NCI-H446 treated with DMSO at 0.1 percent for 48 hours (cell line): ENCODE measurements at places on chromosomes 5 and 9.

DNA sequence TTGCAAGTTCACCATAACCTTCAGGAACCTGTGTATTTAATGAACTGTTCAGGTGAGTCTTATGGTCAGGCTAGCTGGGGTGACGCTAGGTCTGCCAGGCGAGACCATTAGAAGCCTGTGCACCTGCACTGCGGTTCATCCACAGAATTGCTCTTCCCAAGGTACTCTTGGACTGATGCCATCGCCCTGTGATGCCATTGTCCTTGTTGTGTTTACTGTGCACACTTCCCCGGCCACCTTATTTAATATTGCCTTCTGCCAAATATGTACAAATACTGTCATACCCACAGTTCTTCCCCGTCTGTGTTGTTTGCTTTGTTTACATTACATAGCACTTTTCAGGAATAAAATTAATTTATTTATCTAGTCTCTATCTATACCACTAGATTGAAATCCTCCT lies 66.3 kb downstream of the RCL1 start:
- DNase-seq, result no peak

DNA sequence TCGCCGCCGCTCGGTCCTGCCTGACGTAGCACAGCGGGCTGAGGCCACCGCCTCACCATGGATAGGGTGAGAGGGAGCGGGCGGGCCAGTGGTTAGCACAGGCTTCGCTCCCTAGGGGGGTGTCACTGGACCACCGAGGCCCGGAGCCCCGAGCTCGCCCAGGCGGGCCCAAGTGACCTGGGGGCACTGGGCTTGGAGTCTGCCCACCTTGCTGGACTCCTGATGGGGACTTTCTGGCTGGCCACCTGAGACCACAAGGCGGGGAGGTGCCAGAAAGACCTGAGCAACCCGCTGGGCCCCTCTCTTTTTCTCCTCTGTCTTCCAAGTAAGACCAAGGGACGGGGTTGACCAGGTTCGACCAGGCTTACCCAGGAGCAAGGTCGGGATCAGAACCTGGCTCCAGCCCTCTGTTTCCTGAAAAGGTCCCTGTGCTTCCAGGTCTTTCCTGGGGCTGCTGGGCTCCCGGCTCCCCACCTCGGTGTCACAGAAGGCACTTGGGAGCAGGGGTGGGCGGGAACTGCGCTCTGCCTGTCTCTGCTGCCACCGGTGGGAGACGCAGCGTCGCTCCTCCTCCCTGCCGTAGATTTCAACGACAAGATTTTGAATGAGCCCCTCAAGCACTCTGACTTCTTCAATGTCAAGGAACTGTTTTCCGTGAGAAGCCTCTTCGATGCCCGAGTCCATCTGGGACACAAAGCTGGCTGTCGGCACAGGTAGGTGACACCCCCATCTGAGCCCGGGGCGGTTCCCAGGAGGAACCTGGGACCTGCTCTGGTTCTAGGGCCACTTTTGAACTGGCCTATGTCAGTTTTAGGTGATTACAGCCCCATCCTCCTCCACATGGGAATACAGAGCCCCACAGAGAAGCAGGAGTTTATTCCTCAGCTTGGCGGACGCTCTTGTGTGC lies 1.0 kb downstream of the MRPS2 start:
- no peak for DNase-seq

- DNase-seq, result no peak
Measured at GRCh38 chr5:137236252-137236651, 262.9 kb downstream of the SPOCK1 start.

- DNase-seq, result no peak
Measured at GRCh38 chr5:5304361-5305020, 118.0 kb upstream of the ICE1 start.

DNA sequence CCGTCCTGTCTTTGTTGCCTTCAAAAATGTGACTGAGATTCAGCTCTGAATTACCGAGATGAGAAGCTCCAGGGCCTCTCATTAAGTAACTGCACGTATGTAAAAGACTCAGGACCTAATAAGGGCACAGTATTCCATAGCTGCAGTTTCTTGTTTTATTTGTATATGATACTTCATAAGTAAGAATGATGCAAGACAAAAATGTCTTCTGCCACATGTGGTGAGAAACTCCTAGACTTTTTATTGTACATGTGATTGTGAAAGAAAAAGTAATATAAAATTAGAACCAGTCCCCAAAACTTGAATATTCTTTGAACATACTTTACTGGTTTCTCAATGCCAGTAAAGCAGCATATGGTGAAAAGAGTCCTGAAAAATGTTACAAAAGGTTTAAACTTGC lies 110.1 kb upstream of the OTULINL start:
- DNase-seq, result no peak

GRCh38 chr5:162956570-162956969 lies 480.8 kb upstream of the CCNG1 start:
- no peak for DNase-seq

- no peak for DNase-seq
Measured at GRCh38 chr5:145118127-145118526, 717.0 kb downstream of the PRELID2 start.
